ENCODE measurements at places on chromosomes 13 and 19. TPM values are rescaled to one million over a fixed set of nuclear protein-coding genes. Genes with fewer than 3 reads are reported as not detected.

The SELENOV gene
- not detected for total RNA-seq

The ZNF726 gene
- not detected for total RNA-seq

The SLC46A3 gene
- 24.1 TPM for total RNA-seq

- no peaks in the 10 kb centered on the region for H3K36me3 ChIP-seq
- no peak for DNase-seq
- H3K27me3 ChIP-seq, result no peaks in the 10 kb centered on the region
- no peak overlapping the region for H3K4me3 ChIP-seq
- H3K4me1 ChIP-seq, result no peaks in the 10 kb centered on the region
Observed at GRCh38 chr13:48741377-48741776, 87.6 kb downstream of the CYSLTR2 start.

GRCh38 chr13:26619358-26619757, 61.9 kb downstream of the WASF3 start:
- H3K4me3 ChIP-seq, result no peak overlapping the region
- H3K27me3 ChIP-seq, result no peaks in the 10 kb centered on the region
- no peak overlapping the region for H3K27ac ChIP-seq
- H3K4me1 ChIP-seq, result no peaks in the 10 kb centered on the region

DNA sequence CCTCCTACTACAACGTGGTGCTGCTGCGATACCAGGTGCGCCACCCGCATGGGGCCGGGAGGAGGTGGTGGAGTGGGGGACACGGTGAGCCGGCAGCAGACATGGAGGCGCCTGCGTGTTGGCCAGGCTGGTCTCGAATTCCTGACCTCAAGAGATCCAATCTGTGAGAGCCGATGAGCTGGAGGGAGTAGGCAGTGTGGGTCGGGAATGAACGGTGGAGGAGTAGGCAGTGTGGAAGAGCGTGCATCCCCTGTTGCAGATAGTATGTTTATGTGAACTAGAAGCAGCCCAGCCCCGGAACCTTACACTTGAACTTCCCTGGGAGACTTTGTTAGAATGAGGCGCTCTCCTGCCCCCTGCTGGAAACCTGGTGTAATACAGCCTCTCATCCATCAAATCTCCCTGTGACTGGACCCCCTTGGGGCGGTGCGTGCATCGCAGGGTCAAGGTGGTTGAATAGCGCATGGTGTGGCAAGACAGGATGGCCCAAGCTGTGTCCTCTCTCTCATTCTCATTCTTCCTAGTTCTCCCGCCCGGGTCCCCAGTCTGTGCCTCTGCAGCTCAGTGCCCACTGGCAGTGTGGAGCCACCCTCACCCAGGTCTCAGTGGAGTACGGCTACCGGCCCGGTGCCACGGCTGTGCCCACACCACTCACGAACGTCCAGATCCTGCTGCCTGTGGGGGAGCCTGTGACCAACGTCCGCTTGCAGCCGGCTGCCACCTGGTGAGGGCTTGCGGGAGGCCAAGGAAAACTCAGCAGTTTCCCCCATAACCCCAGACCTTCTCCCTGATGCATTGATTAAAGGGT, 10.5 kb upstream of the B3GNT3 start:
- H3K27me3 ChIP-seq, result no peaks in the 10 kb centered on the region
- H3K4me3 ChIP-seq, result no peak overlapping the region
- no peaks in the 10 kb centered on the region for H3K36me3 ChIP-seq
- H3K27ac ChIP-seq, result no peak overlapping the region

DNA sequence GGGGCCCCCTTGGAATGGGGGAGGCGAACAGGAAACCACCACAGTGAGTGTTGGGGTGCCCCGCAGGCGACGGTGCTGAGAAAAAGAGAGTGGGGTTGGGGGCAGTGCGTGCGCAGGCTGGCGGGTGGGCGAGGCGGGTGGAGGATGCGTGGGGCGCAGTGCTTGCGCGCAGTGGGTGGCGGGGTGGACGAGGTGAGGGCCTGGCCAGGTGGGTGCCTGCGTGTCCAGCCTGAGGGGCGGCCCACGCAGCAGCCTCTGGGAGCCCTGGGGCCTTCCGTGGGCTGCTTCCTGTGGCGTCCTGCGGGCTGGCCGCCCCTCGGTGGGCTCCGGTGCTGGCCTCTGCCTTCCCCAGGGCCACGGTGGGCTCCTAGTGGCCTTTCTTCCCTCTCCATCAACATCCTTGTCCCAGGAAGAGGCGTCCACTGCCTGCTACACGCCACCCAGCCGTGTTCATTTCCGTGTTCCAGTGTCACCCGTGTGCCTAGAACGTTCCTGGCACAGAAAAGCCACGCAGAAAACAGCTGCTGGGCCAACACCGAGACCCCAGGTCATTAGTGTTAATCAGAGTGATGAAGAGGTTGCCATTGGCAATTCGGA, 7.1 kb downstream of the ATP11A start:
- H3K4me3 ChIP-seq, result no peak overlapping the region
- H3K27ac ChIP-seq, result no peak overlapping the region
- peaks cover 43% of the 10 kb centered on the region for H3K4me1 ChIP-seq
- H3K27me3 ChIP-seq, result no peaks in the 10 kb centered on the region
- H3K36me3 ChIP-seq, result no peaks in the 10 kb centered on the region
- no peak for DNase-seq

- H3K4me3 ChIP-seq, result peak overlapping the region; percentile 97
- peaks cover 38% of the 10 kb centered on the region for H3K4me1 ChIP-seq
- H3K27ac ChIP-seq, result peak overlapping the region; percentile 97
- peak; percentile 64 for DNase-seq
- H3K36me3 ChIP-seq, result peaks cover 17% of the 10 kb centered on the region
Observed at GRCh38 chr13:80339912-80340650, 845 bp downstream of the SPRY2 start.

GRCh38 chr13:24161010-24161775, 673 bp downstream of the SPATA13 start:
- no peaks in the 10 kb centered on the region for H3K36me3 ChIP-seq
- no peaks in the 10 kb centered on the region for H3K4me1 ChIP-seq
- no peak for DNase-seq
- peak overlapping the region; percentile 69 for H3K27ac ChIP-seq
